Calu3 (cell line): ENCODE measurements at places on chromosomes 11 and 22. TPM values are rescaled to one million over a fixed set of nuclear protein-coding genes. Genes with fewer than 3 reads are reported as not detected.

LGALS12 gene
- not detected in 2 replicates for total RNA-seq

- no peak overlapping the region for H3K4me3 ChIP-seq
- peaks cover 19% of the 10 kb centered on the region for H3K4me1 ChIP-seq
- H3K27ac ChIP-seq, result no peak overlapping the region
- H3K36me3 ChIP-seq, result no peaks in the 10 kb centered on the region
These were observed 12.7 kb upstream of the TMA7B start for GRCh38 chr22:39947220-39948216.

GRCh38 chr11:63672156-63672463 is 934 bp upstream of the ATL3 start:
- H3K27me3 ChIP-seq, result no peaks in the 10 kb centered on the region
- H3K4me1 ChIP-seq, result peaks cover 25% of the 10 kb centered on the region
- H3K4me3 ChIP-seq, result peak overlapping the region; percentile 75
- no peak for DNase-seq
- peak overlapping the region; percentile 84 for H3K27ac ChIP-seq

DNA sequence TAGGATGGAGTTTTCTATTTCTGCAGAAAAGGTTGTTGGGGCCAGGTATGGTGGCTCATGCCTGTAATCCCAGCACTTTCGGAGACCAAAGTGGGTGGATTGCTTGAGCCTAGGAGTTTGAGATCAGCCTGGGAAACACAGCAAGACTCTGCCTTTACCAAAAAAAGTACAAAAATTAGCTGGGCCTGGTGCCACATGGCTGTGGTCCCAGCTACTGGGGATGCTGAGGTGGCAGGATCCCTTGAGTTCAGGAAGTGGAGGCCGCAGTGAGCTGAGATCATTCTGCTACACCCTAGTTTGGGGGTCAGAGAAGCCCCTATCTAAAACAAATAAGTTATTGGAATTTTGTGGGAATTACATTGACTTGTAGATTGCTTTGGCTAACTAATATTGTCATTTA is 71.7 kb downstream of the FDX1 start:
- no peak for DNase-seq
- H3K4me1 ChIP-seq, result no peaks in the 10 kb centered on the region
- H3K27me3 ChIP-seq, result no peaks in the 10 kb centered on the region
- no peak overlapping the region for H3K4me3 ChIP-seq
- no peak overlapping the region for H3K27ac ChIP-seq

- no peak overlapping the region for H3K27ac ChIP-seq
- no peak for DNase-seq
- no peaks in the 10 kb centered on the region for H3K36me3 ChIP-seq
- H3K27me3 ChIP-seq, result no peaks in the 10 kb centered on the region
These were observed 100.8 kb downstream of the LDLRAD3 start for GRCh38 chr11:36044636-36045035.

GRCh38 chr11:11661326-11662040 is 39.7 kb upstream of the GALNT18 start:
- H3K4me1 ChIP-seq, result no peaks in the 10 kb centered on the region
- no peak overlapping the region for H3K27ac ChIP-seq
- DNase-seq, result no peak
- no peaks in the 10 kb centered on the region for H3K36me3 ChIP-seq
- no peak overlapping the region for H3K4me3 ChIP-seq
- peaks cover 71% of the 10 kb centered on the region for H3K27me3 ChIP-seq

DNA sequence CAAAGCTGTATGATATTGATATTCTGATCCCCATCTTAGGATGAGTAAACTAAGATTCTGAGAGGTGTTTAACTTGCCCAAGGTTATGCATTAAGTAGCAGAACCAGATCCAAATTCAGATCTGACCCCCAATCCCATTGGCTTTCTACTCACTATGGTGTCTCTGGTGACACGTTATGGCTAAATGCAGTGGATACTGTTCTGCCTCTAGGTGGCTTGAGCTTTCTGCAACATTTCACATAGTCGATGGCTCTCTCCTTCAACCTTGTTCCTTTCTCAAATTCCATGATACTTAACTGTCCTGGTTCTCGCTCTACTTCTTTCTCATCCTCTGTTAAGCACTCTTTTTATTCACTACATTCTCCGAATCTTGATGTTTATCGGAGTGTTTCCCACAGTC is 9.4 kb downstream of the C11orf97 start:
- H3K36me3 ChIP-seq, result peaks cover 4% of the 10 kb centered on the region
- no peaks in the 10 kb centered on the region for H3K27me3 ChIP-seq
- H3K4me1 ChIP-seq, result peaks cover 12% of the 10 kb centered on the region
- H3K27ac ChIP-seq, result no peak overlapping the region
- DNase-seq, result no peak

GRCh38 chr22:19429950-19430889 is 1.3 kb downstream of the HIRA start:
- peak overlapping the region; percentile 17 for H3K27ac ChIP-seq
- peaks cover 31% of the 10 kb centered on the region for H3K4me1 ChIP-seq

- H3K36me3 ChIP-seq, result peaks cover 35% of the 10 kb centered on the region
- no peak for DNase-seq
- peak overlapping the region; percentile 11 for H3K4me3 ChIP-seq
- H3K4me1 ChIP-seq, result peaks cover 69% of the 10 kb centered on the region
- no peaks in the 10 kb centered on the region for H3K27me3 ChIP-seq
These were observed 65.4 kb downstream of the MICAL2 start for GRCh38 chr11:12175694-12176241.
